ENCODE measurements at places on chromosomes 6 and 20.

DNA sequence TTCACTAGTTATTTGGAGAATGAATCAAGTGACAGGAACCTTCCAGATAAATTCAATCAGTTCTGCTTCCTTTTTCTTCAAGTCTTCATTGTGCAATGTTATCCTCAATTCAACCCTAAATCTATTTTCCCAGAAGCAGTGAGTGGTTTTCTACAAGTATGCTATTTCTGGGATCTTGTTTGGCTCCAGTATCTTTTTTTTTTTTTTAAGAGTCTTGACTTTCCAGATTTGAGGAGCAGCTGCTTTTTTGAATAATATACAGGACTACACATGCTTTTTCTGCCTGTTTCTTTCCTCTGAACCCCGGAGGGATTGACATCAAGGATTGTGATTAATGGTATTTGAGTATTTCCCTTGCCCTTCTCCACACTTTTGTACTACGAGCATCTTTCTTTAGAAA is 339.2 kb upstream of the JAG1 start:
- peak; percentile 13 for DNase-seq

DNA sequence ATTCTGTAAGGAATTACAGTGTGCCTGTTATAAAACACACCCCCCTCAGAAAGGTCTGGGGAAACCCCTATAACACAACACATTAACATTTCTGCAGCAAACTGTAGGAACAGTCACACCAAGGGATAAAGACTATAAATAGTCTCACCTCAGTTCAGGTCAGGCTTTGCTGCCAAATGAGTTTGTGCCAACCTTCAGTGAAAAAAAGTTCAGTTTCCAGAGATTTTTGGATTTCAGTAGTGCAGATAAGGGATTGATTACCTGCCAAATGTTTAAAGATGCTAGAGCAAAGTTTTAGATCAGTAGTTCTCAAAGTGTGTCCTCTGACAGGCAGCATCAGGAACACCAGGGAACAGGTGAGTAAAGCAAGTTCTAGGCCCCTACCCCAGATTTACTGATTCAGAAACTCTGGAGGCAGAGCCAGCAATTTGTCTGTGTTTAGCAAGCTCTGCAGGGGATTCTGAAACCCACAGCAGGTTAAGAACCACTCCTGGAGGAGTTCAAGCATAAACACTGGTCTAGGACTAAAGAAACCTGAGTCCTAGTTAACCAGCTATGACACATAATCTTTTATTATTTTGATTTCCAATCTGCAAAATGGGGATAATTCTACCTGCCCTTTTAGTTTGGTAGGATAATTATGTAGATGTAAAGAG is 111.0 kb downstream of the RCAN2 start:
- no peak for DNase-seq

GRCh38 chr20:16003310-16003709 is 569.9 kb downstream of the KIF16B start:
- DNase-seq, result no peak

- peak; percentile 91 for DNase-seq
Observed at GRCh38 chr20:10673842-10674683, at the start of gene JAG1. TSS of gene JAG1 (minus strand) at chr20:10673999. CDS start at chr20:10673530, 469 bp downstream.

DNA sequence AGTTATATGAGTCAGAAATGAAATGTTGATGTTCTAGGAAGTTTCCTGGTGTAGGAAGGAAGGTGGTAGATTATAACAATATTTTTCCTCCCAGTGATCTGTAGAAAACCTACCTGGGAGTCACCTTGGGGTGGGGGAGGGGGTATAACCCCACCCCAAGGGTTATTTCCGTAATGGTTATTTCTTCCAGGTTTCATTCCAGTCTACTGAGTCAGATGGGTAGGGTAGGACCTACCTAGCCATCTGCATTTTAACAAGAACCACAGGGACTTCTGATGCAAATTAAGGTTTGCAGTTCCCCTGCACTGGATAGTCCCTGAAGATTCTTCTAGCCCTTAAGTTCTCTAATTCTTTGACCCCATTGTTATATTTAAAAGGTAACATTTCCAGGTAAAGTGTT is 88.9 kb downstream of the ARMC2 start:
- no peak for DNase-seq

DNA sequence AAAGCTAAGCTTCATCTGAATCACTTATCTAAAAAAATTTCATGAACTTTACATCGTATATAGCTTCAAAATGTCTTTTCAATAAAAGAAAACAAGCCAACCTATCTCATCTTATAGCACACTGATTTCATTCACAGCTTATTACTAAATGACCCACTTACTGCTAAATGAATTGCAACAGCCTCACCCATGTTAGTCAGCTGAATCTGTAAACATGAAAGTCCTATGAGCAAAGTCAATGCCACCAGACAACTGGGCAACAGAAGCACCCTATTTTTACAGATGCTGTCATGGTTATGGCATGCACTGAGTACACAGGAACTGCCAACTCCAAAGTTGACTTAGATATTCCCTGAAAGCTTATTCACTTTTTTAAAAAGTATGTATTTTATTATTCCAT is 41.2 kb upstream of the DST start:
- DNase-seq, result no peak

DNA sequence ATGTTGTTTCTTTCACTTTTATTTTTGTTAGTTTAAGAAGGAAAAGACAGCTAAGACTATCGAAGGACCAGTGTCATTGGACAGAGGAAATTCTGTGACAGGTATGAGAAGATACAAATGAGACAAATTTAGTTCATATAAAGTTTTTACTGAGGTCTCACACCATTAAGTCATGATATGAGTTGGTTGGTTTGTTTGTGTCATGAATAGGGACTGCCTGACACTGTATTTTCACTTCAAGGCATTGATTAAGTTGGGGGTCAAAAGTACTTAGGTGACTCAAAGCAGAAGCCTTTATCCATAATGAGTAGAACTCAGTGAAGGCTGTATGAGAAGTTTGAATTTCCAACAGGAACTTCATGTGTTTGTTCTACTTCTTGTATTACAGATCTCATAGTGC is 21.3 kb upstream of the HIVEP2 start:
- DNase-seq, result no peak

DNA sequence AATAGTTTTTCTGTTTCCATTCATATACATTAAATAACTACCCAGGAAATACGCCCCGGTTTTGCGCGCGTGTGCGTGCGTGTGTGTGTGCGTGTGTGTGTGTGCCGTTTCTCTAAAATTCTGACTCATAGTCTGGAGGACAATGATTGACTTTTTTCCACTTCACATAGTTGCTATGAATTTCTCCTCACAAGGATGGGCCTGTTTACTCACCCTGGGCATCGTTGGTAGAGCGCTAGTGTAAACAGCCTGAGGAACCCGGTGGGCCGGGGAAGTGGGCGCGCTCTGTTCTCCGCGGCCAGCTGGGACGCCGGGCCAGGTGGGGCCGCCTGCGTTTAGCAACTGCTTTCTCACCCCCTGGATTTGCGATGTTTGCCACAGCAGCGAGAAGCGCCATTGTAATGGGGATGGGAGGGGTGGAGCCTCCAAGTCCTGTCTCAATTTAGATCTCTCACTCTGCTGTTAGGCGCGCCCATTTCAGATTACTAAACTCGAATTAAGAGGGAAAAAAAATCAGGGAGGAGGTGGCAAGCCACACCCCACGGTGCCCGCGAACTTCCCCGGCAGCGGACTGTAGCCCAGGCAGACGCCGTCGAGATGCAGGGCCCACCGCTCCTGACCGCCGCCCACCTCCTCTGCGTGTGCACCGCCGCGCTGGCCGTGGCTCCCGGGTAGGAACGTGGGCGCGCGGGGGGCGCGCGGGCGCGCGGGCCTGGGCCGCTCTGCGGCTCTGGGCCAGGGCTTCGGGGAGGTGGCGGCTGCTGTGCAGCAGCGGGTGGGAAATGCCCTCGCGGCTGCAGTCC is at the start of gene CD109:
CD109 (plus strand) TSS at position 585 of the 803 bp plus-strand sequence; CDS start at position 598, 13 bp downstream.
- peak; percentile 18 for DNase-seq

- DNase-seq, result no peak
Observed at GRCh38 chr6:46734867-46735719, at the start of gene PLA2G7. TSS of gene PLA2G7 (minus strand) at chr6:46735375. CDS start at chr6:46722891, 12,484 bp downstream.

DNA sequence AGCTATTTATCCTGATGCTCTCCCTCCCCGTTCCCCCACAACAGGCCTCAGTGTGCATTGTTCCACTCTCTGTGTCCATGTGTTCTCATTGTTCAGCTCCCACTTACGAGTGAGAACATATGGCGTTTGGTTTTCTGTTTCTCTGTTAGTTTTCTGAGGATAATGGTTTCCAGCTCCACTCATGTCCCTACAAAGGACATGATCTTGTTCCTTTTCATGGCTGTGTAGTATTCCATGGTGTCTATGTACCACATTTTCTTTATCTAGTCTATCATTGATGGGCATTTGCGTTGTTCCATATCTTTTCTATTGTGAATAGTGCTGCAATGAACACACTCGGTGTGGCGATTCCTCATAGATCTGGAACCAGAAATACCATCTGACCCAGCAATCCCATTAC is 225.9 kb upstream of the CDH4 start:
- no peak for DNase-seq

- DNase-seq, result peak; percentile 26
Observed at GRCh38 chr6:87869064-87869905, 167.3 kb upstream of the AKIRIN2 start.

DNA sequence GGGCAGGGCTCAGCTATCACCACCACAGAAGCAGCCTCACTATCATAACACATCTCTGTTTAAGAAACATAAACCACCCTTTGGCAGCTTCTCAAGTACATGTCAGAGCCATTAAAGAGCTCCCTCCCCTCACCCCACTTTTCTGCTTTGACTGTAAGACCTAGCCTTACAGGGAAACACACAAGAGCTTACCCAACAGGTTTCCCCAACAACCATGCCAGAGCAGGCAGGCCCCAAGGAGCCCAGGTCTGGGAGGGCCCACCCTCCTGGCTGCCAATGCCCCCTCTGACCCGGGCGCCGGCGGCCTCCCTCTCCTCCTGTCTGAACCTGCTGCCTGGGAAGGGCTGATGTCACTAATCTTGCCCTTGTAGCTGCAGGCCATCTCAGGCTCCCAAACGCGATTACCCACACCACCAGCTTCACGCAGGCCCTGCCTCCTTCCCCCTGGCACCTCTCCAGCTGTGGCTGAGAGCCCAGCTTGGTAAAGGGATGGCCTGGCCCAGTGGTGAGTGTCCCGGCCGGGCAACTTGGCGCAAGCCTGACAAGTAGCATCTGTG is 402.0 kb downstream of the MAFB start:
- no peak for DNase-seq

DNA sequence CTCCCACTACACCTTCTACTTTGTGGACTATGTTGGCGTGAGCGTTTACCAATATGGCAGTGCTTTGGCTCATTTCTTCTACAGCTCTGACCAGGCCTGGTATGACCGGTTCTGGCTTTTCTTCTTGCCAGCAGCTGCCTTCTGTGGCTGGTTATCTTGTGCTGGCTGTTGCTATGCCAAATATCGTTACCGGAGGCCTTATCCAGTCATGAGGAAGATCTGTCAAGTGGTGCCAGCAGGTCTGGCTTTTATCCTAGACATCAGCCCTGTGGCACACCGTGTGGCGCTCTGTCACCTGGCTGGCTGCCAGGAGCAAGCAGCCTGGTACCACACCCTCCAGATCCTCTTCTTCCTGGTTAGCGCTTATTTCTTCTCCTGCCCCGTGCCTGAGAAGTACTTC is 16.5 kb upstream of the EFHC1 start:
- no peak for DNase-seq

DNA sequence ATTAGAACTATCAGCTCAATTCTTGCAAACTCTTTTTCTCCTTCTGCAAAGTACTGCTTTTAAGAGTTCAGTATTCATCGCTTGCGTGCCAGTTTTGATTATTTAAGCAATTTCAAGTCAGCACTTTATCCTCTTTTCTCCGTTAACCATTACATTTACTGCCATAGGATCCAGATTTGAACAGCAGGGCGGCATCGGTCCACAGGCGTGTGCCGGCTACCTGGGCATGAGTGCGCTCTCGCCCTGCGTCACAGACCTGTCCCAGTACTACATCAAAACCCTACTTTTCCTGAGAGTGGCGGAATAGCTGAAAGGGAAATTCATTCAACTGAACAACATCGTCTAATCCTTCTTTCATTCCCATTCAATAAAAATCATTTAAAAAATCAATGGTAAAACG is 53.4 kb downstream of the MYLK4 start:
- no peak for DNase-seq

GRCh38 chr20:641516-641875 is 11.5 kb downstream of the SRXN1 start:
- DNase-seq, result peak; percentile 62

DNA sequence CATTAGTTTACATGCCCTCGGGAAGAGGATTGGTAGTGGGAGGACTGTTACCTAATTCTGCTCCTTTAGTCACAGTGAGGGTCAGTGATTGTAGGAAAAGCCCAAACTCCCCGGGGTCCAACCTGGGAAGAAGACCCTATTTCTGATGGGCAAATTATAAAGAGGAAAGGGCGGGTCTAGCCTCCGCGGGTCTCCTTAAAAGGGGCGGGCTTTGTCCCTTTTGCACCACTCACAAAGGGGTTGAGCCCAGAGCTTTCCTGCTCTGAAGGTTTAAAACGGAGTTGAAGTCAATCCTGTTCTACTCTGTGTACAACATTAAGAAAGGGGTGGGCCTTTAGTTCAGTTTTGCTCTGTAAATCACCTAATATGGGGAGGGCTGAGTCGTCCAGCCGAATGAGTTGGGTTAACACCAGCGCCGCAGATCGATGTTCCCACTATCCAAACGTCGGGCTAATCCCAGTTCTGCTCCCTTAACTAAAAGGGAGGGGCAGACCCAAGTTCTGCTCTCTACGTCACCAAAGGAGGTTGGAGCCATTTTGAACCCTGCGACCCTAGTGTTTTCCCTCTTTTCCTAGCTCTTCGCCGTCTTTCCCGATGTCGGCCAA is 920 bp upstream of the RNF5 start:
- DNase-seq, result peak; percentile 90

DNA sequence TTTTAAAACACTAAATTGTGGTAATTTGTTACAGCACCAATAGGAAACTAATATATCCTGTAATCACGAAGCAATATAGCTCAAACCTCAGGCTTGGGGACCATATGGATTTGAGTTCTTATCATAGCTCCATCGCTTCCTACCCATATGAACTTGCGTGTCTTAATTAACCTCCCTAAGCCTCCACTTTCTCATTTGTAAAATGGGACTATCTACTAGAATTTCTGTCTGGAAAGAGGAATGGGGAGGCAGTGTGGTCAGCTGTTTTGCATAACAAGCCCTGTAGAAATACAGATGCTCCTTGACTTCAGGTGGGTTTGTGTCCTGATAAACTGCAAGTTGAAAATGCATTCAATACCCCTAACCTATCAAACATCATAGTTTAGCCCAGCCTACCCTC is 17.1 kb downstream of the HLA-DOB start:
- no peak for DNase-seq

All from OCI-M1 (cell line).